ENCODE measurements at places on chromosomes 13 and 19.
A peak's percentile ranks its signal among the peaks of the same experiment; 100 is the strongest.

DNA sequence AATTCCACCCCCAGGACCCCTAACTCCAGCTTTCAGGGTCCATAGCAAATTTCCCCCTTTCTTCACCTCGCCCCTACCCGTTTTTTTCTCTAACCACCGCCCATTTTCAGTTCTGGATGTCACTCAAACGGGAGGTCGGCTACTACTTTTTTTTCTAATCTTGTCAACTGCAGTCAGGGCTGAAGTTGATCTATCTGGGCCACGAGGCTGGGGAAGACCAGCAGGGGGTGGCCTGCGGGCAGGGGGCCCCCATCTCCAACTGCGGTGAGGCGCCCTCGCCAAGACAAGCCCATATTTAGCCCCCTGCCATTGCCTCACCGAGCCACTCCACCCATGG is 748 bp downstream of the LHFPL6 start:
- peak; percentile 11 for DNase-seq

- peak; percentile 65 for DNase-seq
Measured at GRCh38 chr13:99018418-99019180, 40.7 kb upstream of the DOCK9 start.

DNA sequence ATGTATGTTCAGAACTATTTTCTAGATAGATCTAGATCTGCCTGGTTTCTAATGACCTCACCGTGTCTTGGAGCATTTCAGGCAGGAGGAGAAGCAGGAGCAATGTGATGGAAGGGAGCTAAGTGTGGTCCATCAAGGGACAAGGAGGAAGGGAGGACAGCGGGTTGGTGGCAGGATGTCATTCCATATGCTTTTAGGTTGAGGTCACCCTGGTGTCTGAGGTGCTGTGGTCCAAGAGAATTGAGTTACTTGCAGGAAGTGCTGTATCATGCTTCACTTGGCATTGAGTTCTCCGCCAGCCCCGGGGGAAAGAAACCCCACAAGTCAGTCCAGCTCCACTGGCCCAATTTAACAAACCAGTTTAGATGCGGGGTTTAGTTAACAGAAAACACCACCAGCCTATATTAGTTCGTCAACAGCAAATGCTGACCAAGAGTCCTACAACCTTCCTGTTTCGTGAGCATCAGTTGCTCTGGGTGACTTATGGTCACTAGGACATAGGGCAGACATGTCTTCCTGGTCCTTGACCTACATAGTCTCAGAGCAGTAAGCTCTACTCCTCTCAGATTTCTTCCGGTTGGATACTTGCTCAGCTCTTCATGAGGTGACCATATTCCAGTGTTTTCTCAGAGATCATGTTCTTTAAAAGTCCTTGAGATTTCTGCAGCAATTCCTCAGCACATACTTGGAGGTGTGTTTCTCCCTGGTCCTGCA is 79.4 kb downstream of the MBNL2 start:
- no peak for DNase-seq

- no peak for DNase-seq
Measured at GRCh38 chr19:31553846-31554215, 204.6 kb upstream of the TSHZ3 start.

DNA sequence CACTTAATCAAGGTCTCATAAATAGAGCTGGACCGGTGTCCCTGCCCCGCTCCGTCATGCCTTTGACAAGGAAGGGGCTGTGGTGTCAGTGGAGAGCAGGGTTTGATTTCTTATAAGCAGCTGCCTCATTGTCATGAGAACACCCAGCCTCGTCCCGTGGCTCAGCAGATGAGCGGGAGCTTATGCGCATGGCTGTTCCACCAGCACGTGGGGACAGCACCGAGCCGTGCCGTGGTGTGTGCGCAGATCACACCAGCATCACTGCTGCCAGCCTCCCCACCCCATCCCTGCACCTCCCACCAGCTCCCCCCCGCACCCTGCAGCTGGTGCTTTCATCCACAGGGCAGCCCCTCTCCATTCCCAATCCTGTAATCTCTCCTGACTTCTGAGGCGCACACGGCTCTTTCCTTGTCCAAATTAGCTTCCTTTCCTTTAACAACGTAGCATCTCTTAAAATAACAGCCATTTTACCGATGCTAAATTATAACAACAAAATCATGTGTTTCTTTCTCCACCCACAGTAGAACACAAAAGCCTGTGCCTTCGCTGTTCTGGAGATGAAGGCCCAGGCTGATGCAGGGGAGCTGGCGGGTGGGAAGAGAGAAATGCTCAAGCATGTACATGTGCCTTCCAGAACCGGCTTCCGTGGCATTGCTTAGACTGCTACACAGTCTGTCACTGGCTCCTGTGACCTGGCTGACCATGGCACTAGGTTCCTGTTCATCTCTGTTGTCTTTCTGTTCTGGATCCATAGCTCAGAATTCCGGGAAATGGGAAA is 96.8 kb downstream of the RAB20 start:
- no peak for DNase-seq

- DNase-seq, result no peak
Measured at GRCh38 chr19:57802269-57802668, 12.4 kb downstream of the ZNF552 start.

DNA sequence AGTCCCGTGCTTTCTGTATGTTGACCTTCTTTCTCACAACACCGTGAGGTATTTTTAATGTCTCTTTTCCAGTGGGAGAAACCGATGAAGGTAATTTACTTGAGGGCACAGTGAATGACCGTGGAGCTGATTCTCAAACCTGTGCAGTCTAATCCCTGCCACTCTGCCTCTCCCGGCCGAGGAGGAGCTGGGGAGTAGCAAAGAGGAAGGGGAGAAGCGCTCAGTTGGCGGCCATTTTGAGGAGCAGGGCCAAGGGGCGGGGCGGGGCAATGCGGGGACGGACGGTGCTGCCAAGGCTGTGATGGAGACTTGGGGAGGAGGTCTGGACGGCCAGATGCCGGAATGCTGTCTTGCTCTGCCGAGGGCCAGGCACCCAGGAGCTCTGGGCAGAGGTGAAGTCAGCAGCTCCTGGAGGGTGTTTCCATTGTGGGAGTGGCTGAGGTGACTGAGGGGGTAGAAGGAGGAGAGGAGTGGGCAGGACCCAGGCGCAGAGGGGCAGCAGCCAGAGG is 12.4 kb upstream of the RANBP3 start:
- DNase-seq, result peak; percentile 38

DNA sequence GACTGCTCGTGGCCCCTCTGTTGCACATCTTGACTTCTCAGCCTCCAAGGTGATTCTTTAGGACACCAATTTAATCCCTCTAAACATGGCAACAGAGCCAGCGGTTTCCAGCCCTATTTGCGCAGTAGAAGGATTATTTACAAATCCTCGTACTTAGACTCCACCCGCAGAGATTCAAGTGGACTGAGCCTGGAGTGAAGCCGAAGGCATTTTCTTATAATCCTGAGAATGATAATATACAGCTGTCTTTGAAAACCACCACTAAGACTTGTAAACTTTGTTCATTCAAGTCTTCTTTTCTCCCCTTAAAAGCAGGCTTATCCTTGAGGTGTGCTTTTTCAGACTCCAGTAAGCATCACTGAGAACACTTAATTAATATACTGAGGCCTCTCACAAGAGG is 4.8 kb upstream of the DPRX start:
- DNase-seq, result no peak

GRCh38 chr13:110555601-110556223 is 5.8 kb downstream of the RAB20 start:
- DNase-seq, result no peak

- no peak for DNase-seq
Measured at GRCh38 chr13:102881819-102882686, 36.2 kb downstream of the ERCC5 start.

- no peak for DNase-seq
Measured at GRCh38 chr19:45674946-45675345, 6.9 kb downstream of the GIPR start.

DNA sequence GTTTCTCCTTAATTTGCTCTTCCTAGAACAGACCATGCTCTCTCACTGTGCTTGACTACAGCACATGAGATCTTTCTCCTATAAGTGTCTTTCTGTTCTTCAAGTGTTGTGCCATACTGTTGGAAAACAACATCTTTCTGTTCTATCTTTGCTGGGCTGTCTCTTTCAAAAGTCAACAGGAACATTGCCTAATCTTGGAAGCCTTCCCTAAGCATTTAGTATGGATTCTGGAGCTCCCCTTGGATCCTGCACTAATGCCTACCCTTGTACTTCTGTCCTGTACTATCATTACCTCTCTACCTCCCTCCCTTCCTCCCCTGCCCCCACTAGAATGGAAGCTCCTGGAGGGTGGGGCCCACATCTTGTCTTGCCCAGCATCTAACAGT is 26.8 kb downstream of the STARD13 start:
- peak; percentile 74 for DNase-seq

DNA sequence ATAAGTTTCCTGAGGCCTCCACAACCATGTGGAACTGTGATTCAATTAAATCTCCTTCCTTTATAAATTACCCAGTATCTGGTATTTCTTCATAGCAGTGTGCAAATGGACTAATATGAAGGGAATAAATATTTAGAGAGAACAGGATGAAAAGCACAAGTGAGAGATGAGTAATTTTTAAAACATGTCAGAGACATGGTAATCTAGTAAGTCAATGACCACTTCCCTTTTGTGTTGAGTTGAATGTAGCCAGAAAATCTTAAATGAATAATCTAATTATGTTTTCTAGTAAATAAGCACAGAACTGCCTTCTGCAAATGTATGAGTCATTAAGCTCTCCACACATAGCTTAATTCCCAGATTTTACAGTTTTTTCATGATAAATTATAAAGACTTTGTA is 524.1 kb upstream of the SLITRK5 start:
- peak; percentile 69 for DNase-seq

- peak; percentile 66 for DNase-seq
Measured at GRCh38 chr13:101695870-101696516, 243.5 kb downstream of the ITGBL1 start.

- DNase-seq, result peak; percentile 16
Measured at GRCh38 chr19:51944798-51945552, 17.7 kb downstream of the ZNF613 start.

- DNase-seq, result no peak
Measured at GRCh38 chr13:50955241-50955640, 45.6 kb downstream of the RNASEH2B start.

DNA sequence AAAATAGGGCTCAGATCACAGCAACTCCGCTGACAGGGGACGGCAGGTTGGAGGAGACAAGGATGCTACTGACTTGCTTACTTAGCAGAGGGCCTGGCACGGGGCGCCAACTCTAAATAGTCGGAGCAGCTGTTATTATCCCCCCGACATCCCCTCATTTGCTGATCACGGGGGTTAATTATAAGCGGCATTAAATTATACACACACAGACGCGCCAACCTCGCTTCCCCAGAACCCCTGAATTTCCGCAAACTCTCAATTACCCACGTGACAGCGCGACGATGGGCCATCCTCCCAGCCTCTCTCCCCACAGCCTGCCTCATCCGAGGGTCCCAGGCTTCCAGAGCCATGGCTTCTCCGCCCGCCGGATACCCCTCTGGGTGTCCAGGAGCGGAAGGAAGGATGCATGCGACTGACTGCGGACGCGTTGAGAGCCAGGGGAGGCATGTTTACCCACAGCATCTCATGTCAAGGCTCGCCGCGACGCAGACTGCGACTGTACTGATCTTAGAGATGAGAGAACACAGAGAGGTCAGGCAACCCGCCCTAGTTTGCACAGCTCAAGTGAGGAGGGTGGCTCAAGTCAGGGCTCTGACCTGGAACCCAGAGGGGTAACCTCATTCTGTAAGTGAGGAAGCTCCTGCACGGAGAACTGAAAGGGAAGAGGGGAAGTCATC is 5.7 kb downstream of the PTPRS start:
- DNase-seq, result no peak

DNA sequence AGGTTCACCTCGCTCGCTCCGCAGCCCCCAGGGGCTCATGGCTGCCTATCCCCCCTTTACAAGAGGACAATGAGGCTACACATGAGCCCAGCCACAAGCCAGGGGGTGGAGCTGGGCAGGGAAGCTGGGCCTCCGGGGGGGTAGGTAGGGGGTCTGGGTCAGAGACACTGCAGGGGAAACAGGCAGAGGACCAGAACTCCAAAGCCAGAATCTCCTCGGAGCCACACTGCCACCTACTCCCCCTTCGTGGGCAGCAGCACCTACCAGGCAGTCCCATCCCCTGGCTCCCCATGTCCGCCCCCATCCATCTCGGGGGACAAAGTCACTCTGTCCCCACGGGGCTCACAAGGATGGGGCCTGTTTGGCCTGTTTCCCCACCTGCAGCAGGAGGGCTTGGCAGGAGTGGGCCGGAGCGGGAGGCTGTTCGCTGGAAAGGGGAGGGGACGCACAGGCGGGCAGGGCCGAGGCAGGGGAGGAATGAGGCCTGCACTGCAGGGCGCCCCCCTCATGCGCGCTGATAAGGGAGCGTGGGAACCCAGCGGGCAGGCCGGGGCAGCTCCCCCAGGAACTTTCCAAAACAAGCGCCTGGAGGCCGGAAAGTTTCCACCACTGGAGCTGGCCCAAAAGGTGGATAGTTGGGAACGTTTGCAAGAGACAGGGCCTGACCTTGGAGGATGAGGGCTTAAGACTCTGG is 545 bp upstream of the ISYNA1 start:
- DNase-seq, result no peak

DNA sequence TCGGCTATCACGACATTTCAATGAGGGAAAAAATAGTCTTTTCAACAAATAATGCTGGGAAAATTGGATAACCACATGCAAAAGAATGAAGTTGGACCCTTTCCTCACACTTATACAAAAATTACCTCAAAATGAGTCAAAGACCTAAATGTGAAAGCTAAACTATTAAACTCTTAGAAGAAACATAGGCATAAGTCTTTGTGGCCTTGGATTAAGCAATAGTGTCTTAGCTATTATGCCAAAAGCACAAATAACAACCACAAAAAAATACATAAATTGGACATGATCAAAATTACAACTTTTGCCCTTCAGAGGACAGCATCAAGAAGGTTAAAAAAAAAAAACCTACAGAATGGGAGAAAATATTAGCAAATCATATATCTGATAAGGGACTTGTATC is 156.6 kb downstream of the FOXO1 start:
- DNase-seq, result peak; percentile 15

DNA sequence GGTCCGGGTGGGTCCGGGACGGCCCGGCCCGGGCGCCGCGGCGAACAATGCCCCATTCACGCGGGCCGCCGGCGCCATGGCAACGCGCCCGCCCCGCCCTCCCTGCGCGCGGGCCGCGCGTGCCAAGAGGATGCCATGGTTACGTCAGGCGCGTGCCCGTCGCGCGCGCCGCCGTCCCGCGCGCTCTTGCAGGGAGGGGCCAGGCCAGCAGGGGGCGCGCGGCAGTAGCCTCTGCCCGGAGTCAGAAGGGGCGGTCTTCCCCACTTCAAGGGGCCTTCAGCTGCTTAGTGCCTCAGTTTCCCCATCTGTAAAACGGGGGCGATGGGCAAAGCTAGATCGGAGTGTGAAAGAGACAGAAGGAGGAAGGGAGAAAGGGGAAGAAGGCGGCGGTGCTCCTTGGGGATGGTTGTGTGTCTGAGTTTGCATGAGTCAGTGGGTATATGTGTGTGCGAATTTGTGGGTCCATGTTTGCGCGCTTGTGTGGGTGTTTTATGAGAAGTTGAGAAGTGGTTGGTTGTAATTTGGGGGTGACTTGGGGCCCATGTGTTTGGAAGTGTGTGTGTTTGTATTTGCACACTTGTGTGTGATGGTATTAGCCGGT is 11.6 kb upstream of the NFIX start:
- DNase-seq, result peak; percentile 66

- peak; percentile 91 for DNase-seq
Measured at GRCh38 chr19:55549500-55550320, 4.4 kb upstream of the SBK3 start.

GRCh38 chr13:101289764-101290163 is 126.5 kb downstream of the NALCN start:
- peak; percentile 45 for DNase-seq

- DNase-seq, result peak; percentile 21
Measured at GRCh38 chr19:40279761-40280607, 5.2 kb downstream of the AKT2 start.

GRCh38 chr13:113617961-113618360 is 33.4 kb downstream of the TFDP1 start:
- DNase-seq, result no peak

- peak; percentile 1 for DNase-seq
Measured at GRCh38 chr13:38042771-38043170, 173.2 kb upstream of the TRPC4 start.

All from fibroblast of mammary gland (primary cell).